Lung (tissue), 17 donors: ENCODE measurements at places on chromosomes 3 and 15. TPM values are rescaled to one million over a fixed set of nuclear protein-coding genes. Genes with fewer than 3 reads are reported as not detected.

DNA sequence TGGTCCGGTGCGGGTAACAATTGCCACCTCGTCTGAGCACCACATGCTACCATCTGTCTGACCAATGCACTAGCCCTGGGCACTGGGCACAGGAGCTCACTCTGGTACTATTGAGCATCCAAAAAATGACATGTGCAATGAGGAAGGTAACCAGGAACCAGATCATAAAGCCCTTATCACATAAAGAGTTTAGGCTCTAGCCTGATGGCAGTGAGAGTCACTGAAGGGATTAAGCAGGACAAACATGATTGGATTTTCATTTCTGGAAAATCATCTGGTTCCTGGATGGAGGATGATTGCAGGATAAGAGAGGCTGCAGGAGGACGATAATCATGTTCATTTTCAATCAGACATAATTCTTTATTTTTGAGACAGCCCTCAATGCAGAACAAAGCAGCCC is 12.4 kb downstream of the NDUFB4 start:
- no peak for DNase-seq

DUOX1 gene
- total RNA-seq = 61.7 TPM

DNA sequence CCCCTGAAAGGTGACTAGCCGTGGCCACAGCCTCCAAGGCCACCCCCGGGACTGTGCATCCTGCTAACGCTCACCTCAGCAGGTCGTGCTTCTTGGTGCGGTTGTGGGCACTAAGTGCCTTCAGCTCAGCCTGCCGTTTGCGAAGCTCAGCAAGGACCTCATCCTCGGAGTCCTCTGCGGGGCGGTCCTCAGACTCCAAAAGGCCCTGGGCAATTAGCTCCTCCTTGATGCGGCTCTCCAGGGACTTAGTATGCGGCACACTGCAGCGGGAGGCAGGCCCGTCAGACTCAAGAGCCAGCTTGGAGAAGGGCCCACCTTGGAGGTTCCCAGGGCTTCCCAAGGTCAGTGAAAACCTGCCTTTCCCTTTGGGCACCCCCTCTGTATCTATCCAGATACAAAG is 8.3 kb downstream of the TADA3 start:
- DNase-seq = no peak

- DNase-seq = peak; percentile 81
Observed at GRCh38 chr3:24100696-24101402, 155.8 kb downstream of the NR1D2 start.

GRCh38 chr3:142705198-142705597 is 18.6 kb upstream of the TRPC1 start:
- peak; percentile 94 for DNase-seq

- DNase-seq = no peak
Observed at GRCh38 chr3:106399761-106400160, 530.9 kb upstream of the CBLB start.

- peak; percentile 82 for DNase-seq
Observed at GRCh38 chr15:81480645-81481053, 106.6 kb upstream of the TMC3 start.

- no peak for DNase-seq
Observed at GRCh38 chr3:46930166-46930944, 46.2 kb downstream of the CCDC12 start.

- DNase-seq = no peak
Observed at GRCh38 chr3:149792452-149793270, at the start of gene ANKUB1. TSS of gene ANKUB1 (minus strand) at chr3:149792554. CDS start at chr3:149792366, 188 bp downstream.

DNA sequence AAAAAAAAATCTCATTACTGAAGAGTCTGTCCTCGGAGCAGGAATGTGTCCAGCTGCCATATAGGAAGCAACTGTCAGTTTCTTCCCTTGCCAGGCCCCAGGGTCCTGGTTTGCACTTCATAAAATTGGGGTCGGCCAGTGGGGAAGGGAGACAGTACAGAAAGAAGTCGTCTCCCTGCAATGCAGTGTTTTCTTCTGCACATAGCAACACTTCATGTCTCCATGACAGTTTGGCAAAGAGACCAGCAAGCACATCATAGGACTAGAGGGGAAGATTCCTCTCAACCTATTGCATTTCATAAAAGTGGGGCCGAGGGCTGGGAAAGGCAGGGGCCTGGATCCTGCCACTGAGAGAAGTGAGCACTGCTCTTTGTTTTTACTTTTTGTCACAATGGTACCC is 138.2 kb upstream of the HACD2 start:
- DNase-seq = peak; percentile 99

DNA sequence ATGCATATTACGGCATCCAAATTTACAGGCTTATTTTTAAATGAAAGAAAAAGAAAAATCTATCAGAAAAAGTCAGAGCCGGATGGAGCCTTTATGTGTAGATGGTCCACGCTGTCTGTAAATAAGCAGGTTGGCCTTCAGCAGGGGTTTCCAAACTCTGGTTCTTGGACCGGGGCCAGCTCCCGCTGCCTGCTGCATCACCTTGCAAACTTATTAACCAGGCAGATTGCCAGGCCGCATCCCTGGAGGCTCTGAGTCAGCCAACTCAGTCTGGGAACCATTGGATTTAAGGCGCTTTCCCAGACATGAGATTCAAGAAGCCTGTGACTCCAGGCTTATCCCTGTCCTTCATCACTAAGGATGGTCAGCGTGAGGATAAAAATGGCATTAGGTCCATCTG is 212.4 kb downstream of the OPA1 start:
- DNase-seq = peak; percentile 46

MUC13 gene
- not detected for total RNA-seq

- no peak for DNase-seq
Observed at GRCh38 chr15:80247320-80247719, 4.7 kb downstream of the CTXND1 start.

- no peak for DNase-seq
Observed at GRCh38 chr15:82843566-82843965, 34.1 kb downstream of the WHAMM start.

DNA sequence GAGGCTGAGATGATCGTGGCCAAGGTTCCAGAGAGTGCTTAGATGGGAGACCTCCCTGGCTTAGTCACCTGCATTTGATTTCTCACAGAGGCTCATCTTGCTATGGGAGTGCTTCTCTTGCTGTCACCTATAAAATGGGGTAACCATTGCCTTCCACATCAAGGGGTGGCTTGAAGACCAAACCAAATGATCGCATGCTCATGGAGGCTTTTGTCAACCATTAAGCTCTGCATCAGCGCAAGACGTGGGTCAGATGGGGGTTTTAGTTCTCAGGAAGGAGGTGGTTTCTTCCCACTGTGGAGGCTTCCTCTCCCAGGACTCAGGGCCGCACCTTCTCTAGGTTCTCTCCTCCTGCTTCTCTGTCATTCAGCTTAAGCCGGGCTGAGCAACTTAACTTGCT is 27.4 kb upstream of the NOX5 start:
- no peak for DNase-seq

- no peak for DNase-seq
Observed at GRCh38 chr15:77575203-77575934, 57.3 kb downstream of the LINGO1 start.

ACTC1 gene
- 13.0 TPM for total RNA-seq

CTXN2 gene
- total RNA-seq = not detected
